ENCODE measurements at places on chromosomes 16 and 17. TPM values are rescaled to one million over a fixed set of nuclear protein-coding genes. Genes with fewer than 3 reads are reported as not detected.

GRCh38 chr16:56514845-56515244 is 5.0 kb downstream of the BBS2 start:
- DNase-seq: no peak
- no peak overlapping the region for H3K27ac ChIP-seq
- H3K4me1 ChIP-seq: peaks cover 11% of the 10 kb centered on the region

DNA sequence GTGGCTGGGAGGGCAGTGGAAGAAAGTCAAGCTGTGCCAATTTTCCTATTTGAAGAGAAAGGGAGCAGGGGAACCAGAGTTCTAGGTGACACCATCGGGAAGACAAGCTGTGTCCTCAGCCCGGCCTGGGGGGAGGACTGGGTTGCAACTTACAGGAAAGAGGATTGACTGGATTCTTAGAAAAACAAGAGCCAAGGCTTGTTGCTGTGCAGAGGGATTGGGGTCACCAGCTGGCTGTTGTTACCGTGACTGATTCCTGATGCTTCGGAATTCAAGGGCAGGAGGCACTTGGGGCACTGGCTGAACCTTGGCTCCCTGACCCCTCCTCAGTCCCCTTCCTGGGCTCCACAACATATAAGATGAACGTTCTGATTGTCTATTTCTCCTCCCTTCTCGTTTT is 16.8 kb upstream of the MMP2 start:
- H3K4me1 ChIP-seq: no peaks in the 10 kb centered on the region
- H3K36me3 ChIP-seq: no peaks in the 10 kb centered on the region
- H3K27ac ChIP-seq: no peak overlapping the region
- no peaks in the 10 kb centered on the region for H3K27me3 ChIP-seq

DNA sequence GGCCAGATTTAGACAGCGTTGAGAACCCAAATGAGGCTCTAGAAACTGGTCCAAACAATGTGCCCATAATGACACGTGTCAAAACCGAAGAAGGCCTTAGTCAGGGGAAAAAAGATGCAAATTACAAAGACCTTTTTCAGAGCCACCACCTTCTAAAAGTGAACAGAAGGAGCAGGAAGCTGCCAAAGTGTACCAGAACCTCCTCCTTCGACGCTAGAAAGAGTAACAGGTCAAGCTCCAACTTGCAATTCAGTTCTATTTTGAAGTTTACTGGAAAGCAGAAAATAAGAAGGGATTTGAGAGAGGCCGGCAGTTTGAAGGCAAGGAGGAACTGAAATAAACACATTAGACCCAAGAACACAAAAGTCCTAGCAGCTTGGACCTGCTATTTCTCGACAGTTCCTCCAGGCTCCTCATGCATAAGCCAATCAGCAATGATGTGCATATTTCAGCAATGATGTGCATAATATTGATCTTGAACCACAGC is 61.8 kb downstream of the XYLT1 start:
- peak; percentile 62 for DNase-seq
- no peak overlapping the region for H3K4me3 ChIP-seq
- peak overlapping the region; percentile 67 for H3K27ac ChIP-seq
- H3K4me1 ChIP-seq: peaks cover 42% of the 10 kb centered on the region
- peaks cover 5% of the 10 kb centered on the region for H3K36me3 ChIP-seq
- H3K27me3 ChIP-seq: no peaks in the 10 kb centered on the region

Gene EVI2B
- polyA plus RNA-seq: 69.6 TPM

Gene TNP2
- polyA plus RNA-seq: not detected
